ENCODE measurements at places on chromosomes 4 and X.

DNA sequence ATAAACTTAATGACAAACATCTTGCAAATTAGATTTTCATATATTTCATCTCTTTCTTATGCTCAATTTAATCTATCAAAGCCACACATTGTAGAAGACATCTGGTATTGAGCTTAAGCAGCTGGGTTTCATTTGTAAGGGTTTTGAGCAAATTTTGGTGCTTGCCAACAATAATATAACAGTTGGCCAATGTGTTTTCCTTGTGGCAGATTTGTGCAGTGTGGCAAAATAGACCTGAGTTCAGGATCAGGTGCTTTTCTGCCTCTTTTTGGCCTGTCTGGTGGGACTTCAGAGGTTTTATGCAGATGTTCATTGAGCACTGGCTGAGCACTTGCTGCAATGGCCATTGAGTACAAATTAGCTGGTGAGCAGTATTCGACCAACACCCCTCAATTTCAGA lies 301.9 kb downstream of the BMPR1B start:
- no peak for DNase-seq

DNA sequence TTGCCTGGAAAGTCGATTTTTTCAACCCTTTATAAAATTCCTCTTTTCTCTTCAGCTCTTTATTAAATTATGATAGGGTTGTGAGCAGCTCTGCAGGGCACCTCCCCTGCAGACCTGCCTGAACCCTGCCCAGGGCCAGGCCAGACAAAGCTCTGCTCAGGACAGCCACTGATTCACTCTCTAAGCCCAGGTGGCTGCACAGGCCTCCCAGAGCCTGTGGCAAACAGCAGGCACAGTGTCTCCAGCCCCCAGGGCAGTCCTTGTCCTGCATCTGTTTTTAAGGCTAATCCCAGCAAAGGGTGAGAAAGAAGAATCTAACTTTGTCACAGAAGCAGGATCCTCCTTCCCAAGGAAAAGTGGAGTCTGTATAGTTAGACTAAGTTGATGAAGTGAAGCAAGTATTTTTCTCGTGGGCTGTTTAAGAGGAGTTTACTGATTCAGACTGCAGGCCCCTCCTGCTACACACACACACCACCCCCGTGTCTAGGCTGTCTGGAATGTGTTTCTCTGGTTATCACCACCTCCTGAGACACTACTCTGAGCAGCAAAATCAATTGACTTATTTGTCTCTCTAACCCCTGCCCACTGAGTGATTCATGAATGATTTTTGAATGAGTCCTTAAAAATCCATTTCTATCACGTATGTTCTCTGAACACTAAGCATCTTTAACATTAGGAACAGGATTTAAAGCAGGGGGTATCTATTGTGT lies 101.7 kb downstream of the CHIC2 start:
- DNase-seq: no peak

- no peak for DNase-seq
Observed at GRCh38 chr4:169909897-169910296, 116.3 kb downstream of the MFAP3L start.

GRCh38 chrX:33970028-33970967 lies 161.8 kb downstream of the FAM47A start:
- DNase-seq: no peak

DNA sequence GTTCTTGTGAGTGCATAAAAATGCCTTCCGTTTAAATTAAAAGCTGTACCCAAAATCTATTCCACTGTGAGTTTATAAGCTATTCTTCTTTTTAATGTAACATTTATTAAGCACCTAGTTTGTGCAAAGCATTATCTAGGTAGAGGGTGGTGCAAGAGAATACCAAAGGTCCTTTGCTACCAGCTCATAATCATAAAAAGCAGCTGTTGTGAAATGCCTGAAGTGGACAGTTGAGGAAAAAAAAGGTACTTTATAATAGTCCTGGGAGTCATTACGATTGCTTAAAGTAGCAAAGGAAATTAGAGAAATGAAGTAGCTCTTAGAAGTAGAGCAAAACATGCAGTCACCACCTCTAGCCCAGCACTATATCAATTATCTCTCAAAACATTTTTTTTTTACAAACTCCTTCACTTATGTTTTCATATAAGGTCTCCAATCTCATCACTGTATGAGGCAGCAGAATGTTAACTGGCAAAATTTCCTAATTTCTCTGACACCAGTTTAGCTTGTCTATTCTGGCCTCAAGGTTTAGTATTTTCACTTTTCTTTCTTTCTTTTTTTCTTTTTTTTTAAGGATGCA lies 2.1 kb downstream of the MBNL3 start:
- DNase-seq: no peak

All from stimulated activated CD8-positive, alpha-beta memory T cell treated with anti-CD3 and anti-CD28 coated beads, Interleukin-4, amount 100 ng/mL, for 1 hour (primary cell).